ENCODE measurements at places on chromosomes 1 and 21.

- DNase-seq = no peak
These were observed 56.4 kb upstream of the FMOD start for GRCh38 chr1:203407296-203407695.

- no peak for DNase-seq
These were observed 12.6 kb downstream of the LRRC8D start for GRCh38 chr1:89833183-89834082.

- no peak for DNase-seq
These were observed 7.9 kb downstream of the TAF13 start for GRCh38 chr1:109067883-109068282.

DNA sequence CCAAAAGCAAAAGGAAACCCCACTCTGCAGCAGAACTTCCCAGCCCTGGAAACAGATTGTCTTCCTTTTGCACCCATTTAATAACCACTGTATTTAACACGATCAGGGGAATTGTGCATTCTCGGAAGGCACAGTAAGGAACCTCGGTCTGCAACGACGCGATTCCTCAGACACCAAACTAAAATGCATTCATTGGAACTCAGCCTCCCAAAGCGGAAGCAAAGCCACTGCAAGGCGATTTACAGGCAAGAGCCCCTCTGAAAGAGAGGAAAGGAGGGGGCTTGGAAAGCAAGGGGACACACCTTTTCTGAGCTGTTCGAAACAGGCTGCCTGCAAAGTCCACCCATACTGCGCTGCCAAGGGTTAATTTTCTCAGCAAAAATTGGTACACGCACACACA lies 297.7 kb downstream of the OMA1 start:
- no peak for DNase-seq

All from stimulated activated CD8-positive, alpha-beta memory T cell treated with anti-CD3 and anti-CD28 coated beads, Interleukin-7, amount 100 ng/mL, for 24 hours (primary cell).